Hematopoietic multipotent progenitor cell treated with erythropoietin and hydrocortisone succinate and interleukin-3 and kit ligand, for 6 days (in vitro differentiated cells): ENCODE measurements at places on chromosomes 6 and 20.
A peak's percentile ranks its signal among the peaks of the same experiment; 100 is the strongest.

DNA sequence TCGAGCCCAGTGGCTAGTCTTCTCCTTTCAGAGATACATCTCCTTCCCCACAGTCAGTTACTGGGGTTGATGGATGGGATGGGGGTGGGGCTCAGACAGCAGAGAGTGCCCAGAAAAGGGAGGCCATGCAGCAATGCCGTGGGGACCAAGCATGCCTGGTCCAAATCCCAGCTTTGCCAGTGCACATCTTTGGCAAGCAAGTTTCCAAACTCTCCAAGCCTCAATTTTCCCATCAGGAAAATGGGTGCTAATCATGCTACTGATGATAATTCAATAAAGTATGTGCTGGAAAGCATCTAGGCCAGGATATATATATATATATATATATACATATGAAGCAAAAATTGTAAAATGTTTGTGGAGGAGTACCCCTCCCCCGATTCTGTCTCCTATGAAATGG is 78.9 kb downstream of the CD40 start:
- DNase-seq: no peak

DNA sequence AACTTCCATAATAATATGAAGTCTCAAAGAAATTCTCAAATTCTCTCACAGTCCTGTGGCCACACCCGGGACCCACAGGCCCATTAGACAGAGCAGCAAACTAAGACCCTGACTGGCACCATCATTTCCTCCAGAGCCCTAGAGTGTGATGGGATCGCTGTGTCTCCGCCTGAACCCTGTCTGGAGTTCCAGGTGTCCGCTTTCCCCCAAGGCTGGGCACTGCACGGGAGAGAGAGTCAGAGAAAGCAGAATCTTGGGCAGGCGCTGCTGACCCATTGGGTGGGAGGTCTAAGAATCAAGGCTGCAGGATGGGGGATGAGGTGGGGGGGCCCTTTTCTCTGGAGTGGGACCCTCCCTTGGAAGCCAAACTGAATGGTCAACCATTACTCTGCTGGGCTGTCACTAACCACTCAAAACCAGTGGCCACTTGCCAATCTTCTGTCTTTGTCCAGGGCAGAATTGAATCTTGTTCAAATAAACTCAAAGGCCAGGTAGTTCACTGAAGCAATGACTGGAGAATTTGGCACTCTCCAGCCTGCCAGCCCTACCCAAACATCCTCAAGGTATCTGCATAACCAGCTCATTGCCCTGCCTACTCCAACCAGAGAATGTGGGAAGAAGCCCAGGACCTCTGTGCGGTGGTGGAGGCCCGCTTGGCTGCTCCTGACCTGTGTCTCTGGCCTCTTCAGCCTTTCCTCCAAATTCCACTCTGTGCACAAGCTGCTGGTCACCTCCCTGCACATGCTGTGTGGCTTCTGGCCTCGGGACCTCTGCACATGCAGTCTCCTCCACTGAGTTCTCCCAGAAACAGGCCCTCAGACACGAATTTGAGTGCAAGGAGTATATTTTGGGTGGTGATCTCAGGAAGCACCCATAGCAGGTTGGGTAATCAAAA is 141.1 kb downstream of the CEBPB start:
- DNase-seq: no peak

GRCh38 chr6:12474167-12475140 is 184.3 kb downstream of the EDN1 start:
- no peak for DNase-seq

GRCh38 chr20:48521121-48521520 is 306.7 kb downstream of the PREX1 start:
- DNase-seq: no peak

- DNase-seq: peak; percentile 88
Measured at GRCh38 chr20:33933469-33933909, 60.2 kb upstream of the RALY start.

- DNase-seq: no peak
Measured at GRCh38 chr6:144131248-144131709, 19.0 kb upstream of the STX11 start.
